ENCODE measurements at places on chromosomes 1 and 21. TPM values are rescaled to one million over a fixed set of nuclear protein-coding genes. Genes with fewer than 3 reads are reported as not detected.

Gene S100A5
- total RNA-seq, result not detected

Gene CD1B
- not detected for total RNA-seq

Gene SLC45A3
- total RNA-seq, result 7.9 TPM

Gene RIMKLA
- 1.9 TPM for total RNA-seq

Gene TMEM51
- 10.2 TPM for total RNA-seq

DNA sequence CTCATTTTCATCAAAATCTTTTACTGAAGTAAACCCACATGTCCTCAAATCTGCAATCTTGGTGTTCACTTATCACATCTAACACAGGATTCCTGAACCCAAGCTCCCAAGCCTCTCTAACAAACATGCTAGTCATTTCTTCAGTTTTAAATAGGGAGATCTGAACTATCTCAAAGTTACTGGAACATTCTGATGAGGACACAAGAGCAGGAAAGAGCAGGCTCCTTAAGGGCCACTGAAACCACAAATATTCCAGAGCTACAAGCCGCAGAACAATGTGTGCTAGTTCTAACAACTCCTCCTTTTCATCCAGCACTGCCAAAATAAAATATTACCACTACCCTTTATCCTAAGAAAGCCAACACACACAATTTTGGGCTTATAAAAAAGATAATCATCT lies 38.9 kb downstream of the WARS2 start:
- no peak for DNase-seq

- DNase-seq, result no peak
Measured at GRCh38 chr1:79441238-79441637, 434.7 kb upstream of the ADGRL4 start.

GRCh38 chr21:36511484-36512220 lies 31.7 kb upstream of the CLDN14 start:
- DNase-seq, result no peak

- DNase-seq, result no peak
Measured at GRCh38 chr1:20123722-20124455, 4.6 kb upstream of the PLA2G2D start.

- peak; percentile 89 for DNase-seq
Measured at GRCh38 chr1:182699393-182700350, 15.3 kb upstream of the RGS8 start.

- DNase-seq, result no peak
Measured at GRCh38 chr1:159947942-159948341, 2.5 kb upstream of the IGSF9 start.

- DNase-seq, result no peak
Measured at GRCh38 chr1:105678334-105678733, 1378.1 kb upstream of the PRMT6 start.

GRCh38 chr1:17579951-17580939 lies 40.7 kb downstream of the ARHGEF10L start:
- no peak for DNase-seq

GRCh38 chr1:181319907-181320306 lies 163.4 kb upstream of the CACNA1E start:
- no peak for DNase-seq

DNA sequence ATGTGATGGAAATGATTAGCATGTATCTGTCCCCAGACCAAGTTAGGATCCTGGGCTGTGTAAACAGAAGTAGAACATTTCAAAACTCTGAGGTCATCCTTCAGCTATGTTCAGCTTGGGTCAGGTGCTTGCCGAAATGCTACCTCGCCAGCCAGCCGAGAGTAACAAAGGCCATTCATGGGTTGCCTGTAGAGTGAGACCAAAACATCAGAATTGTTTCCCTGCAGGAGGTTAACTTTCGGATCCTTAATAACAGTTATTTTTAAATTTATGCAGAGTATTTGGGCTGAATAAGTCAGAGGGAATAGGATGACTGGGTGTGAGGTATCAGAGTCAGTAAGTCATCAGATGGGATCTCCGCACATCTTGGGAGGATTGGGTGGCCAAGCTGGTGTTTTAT lies 35.6 kb downstream of the SMYD2 start:
- peak; percentile 90 for DNase-seq

DNA sequence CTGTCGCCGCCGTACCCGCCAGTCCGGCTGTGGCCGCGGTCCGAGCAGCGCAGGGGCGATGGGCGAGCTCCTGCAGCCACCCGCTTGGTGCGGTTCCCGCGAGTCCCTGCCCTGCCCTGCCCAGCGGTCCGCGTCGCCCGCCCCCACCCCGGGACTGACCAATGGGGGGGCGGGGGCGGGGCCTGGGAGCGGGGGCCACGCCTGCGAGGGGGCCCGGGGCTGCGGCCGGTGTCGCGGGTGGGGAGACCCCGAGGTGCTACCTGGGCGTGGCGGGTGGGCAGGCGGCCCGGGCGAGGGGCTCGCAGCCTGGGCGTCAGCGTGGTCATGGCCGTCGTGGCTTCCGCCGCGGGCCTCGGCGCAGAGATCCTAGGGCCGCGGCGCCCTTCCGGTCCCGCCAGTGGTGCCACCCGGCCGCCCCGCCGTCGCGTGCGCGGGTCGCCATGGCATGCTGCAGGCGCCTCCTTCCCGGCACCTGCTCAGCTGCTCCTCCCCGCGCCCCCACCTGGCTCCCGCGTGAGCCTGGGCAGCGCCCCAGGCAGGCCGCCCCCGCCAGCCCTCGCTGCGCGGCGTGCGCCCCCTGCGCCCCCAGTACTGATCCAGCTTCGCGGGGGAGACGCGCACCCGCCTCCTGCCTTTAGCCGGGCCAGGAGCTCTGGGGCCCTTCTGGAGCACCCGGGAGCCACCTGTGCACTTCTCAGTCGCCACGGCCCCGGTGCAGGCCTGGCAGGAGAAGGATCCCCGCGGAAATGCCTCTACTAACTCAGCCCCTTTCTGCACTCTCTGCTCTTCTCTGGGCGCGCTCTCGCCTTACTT lies at the start of gene BMP8B:
TSS of gene BMP8B (minus strand) at position 108 of the 813 bp plus-strand sequence. CDS start 380 bp downstream, outside the sequence.
- peak; percentile 85 for DNase-seq

DNA sequence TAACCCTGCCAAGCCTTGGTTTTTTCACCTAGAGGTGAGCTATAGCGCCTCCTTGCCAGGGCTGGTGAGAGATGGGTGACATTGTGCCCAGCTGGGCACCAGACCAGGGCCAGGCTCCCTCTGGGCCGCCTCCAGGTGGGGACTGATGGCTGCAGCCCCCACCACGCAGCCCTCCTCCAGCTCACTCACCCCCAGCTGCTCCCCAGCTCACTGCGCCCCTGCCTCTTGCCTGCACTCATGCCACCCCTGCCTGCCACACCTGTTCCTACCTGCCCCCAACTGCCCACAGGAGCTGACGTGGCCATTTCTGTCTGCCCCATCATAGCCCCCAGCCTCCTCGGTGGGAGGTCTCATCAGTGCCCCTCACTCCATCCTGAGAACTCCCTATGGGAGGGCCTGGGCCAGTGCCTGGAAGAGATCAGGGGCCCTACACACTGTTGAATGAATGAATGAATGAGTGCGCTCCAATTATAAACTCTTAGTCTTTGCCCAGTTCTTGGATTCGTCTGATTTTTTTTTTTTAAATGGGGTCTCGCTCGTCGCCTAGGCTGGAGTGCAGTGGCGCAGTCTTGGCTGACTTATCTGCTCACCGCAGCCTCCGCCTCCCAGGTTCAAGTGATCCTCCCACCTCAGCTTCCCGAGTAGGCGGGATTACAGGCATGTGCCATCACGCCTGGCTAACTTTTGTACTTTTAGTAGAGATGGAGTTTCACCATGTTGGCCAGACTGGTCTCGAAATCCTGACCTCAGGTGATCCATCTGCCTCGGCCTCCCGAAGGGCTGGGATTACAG lies 26.4 kb upstream of the VPS13D start:
- no peak for DNase-seq

All from endodermal cell (in vitro differentiated cells).